ENCODE measurements at places on chromosomes 2 and 18. TPM values are rescaled to one million over a fixed set of nuclear protein-coding genes. Genes with fewer than 3 reads are reported as not detected.

NOSTRIN gene
- 2.9 TPM for total RNA-seq

ARHGAP25 gene
- 1.2 TPM for total RNA-seq

EFEMP1 gene
- 7.3 TPM for total RNA-seq

LINC00305 gene
- total RNA-seq, result not detected

- no peak for DNase-seq
These were observed 21.7 kb downstream of the SLC39A6 start for GRCh38 chr18:36107477-36107876.

DNA sequence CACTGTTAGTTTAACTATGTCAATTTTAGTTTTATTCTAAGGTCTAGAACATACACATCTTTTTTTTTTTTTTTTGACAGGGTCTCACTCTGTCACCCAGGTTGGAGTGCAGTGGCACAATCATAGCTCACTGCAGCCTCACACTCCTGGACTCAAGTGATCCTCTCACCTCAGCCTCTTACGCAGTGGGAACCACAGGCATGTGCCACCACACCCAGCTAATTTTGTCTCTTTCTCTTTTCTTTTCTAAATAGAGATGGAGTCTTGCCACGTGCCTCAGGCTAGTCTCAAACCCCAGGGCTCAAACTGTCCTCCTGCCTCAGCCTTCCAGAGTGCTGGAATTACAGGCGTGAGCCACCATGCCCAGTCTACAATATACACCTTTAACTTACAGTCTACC is 69.5 kb upstream of the CHRNA1 start:
- no peak for DNase-seq

DNA sequence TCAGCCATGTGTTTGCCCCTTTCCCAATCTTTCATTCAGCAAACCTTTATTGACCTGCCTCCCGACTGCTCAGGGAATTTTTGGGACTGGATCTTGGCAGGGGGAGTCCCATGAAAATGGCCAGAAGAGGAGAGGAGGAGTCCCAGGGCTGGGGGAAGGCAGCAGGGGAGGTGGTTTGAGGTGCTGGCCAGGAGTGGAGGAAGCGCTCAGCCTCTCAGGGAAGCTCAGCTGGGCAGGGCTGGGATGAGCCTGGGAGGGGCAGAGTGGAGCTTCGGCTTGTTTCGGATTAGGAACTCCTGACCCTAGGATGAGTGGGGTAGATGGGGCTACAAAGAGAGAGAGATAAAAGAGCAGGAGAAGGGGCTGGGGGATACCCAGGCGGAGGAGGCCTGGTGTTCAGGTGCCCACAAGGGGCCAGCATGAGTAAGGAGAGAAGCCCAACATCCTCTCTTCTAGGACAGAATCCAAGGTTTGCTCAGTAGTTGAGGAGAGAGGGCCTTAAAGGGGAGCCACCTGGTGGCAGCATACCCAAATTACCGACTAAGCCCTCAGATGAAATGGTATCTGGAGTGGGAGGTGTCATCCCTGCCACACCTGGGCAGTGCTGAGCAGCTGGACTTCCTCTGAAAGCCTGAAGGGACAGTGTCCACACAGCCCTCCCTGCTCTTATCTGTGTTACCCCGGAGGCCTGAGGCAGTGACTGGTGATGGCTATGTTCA is 91.1 kb downstream of the INHBB start:
- DNase-seq, result no peak

DNA sequence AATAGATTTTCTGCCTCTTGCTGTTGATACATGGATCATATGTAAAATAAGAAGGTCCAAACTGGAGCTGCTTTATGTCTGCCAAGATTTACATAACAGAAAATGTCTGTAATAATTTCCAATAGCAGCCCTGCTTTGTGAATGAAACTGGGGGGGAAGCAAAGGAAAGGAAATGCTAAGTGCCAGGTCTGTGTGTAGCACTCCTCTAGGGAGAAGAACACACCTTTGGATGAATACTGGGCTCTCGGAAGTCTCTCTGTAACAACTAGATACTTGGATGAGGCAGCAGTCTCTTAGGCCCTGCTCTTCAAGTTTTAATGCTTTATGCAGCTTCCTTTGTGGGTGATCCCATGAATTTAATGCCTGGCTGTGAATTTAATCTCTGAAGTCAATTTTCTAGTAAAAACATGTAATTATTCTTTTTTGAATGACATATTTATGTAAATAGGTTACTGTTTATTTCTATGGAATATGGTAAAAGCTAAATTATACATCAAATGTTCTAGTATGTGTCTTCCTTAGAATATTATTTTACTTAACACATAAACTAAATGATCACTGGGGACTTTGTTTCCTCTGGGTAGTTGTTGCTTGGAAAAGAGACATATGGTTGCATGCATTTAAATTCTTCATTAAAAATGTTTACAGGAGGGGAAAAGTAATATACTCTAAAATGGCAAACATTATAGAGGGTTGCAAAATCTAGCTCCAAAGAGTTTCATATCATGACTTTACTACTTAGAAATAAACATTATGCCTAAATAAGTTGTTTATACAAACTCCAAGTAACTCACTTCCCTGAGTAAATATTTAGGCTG is 336.6 kb upstream of the CWC22 start:
- no peak for DNase-seq

DNA sequence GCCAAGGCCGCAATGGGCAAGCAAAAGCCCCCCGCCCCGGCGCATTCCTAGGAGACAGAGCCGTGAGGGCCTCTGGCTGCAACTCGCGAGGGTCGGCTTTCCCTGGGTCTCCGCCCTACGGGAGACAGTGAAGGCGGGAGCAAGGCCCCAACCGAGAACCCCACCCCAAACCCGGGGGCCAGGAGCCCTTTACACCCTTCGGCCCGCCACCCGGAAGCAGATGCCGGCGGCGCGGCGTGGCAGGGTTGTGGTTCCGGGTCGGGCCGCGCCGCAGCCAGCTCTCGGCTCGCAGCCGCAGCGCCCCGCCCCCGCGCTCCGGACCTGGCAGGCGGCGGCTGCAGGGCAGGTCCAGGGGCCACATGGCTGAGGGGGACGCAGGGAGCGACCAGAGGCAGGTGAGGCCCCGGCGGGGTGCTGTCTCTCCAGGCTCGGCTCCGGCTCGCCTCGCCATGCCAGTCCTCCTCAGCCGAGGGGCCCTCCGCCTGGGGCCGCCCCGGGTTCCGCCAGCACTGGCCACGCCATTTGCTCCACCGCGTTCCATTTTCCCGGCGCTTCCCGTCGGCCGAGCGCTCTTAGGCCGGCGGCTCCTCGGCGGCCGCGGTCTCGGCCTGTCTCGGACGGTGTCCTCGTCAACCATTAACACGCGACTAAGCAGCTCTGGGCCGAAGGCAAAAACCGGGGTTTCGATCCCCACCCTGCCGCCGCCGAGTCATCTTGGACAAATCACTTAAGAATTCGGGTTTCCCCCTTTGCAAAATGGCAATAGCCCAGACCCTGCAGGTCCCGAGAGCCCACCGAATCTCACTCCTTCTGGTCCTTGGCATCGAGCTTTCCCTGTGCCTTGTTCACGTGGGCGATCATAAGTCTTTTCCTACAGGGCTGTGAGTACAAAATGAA is at the start of gene IMPACT:
TSS of gene IMPACT (plus strand) at position 273 of the 897 bp plus-strand sequence. CDS start at position 360, 87 bp downstream.
- peak; percentile 88 for DNase-seq

- no peak for DNase-seq
These were observed 122.2 kb downstream of the DSC3 start for GRCh38 chr18:30920351-30920750.

DNA sequence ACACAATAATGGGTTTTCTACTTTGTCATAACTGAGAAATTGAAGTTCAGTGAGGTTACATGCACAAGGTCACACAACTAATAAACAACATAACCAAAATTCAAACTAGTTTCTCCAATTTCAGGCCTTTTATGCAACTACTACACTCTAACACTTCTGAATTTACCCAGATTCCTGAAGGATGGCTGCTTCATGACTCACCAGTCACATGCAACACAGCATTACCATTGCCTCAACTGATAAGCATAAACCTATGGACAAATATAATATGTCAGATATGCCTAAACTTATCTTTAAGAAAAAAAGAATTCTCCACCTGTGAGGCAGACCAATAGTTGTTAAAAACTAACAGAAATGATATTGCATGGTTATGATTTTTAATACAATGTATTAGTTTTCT is 586.5 kb upstream of the SLC8A1 start:
- DNase-seq, result no peak

USP14 gene
- 27.3 TPM for total RNA-seq

DNA sequence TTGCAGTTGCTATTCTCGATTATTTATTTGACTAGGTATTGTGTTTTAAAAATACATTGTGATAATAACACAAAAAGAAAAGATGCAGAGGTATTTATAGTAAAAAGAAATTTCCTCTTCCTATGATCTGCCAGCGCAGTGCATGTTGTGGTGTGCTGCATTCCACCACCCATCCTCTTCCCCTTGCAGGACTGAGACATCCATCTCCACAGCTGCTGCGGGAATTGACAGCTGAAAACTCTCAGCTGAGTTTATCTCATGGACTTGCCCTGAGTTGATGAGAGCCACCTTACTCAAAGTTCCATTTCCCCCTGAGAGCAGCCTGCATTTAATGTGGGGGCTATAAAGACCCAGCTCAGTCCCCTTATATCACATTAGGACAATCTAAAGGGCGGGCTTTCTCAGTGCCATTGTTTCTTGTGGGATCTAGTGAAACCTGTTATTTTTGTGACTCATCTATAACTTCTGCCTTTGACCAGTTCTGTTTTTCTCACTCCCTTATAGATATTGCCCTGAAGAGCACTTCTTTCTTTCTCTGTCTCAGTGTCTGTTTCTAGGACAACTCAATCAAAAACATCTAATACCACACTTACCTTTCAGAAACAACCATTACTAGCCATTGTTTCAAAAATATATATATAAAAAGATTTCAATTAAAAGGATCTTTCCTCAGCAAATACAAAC is 698.5 kb downstream of the NR4A2 start:
- no peak for DNase-seq

DNA sequence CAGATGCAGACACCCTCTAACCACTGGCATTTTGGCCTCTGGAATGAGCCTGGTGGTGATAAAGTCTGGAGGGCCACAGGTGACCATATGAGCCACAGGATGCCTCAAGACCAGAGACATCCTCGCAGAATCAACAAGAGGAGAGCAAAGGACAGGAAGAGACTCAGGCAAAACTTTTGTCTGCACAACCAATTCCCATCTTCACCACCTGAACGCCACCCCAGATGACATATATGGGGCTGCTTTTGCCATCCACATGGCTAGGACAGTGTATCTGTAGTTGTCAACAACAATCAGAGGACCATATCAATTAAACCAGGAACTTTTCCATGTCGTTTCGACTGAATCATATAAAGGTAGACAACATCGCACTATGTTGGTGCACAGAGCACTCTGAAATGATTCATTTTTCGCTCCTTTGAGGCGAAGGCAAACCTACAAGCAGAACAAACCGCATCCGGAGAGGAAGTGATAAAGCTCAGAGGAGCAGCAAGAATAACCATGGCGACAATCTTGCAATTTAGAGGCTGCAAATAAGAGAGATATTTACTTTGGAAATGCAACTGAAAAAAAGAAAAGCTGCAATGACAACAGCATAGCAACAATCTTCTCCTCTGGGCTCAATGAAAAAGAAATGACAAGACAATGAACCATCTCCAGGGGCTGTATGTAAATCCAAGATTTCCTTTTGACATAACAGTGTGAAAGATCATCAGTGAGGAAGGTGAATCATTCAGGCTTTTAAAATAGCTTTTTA is 204.5 kb downstream of the ARL4C start:
- no peak for DNase-seq

GRCh38 chr2:229679393-229680125 is 34.8 kb downstream of the DNER start:
- no peak for DNase-seq

- DNase-seq, result no peak
These were observed 113.5 kb upstream of the RAB6C start for GRCh38 chr2:129865976-129866375.

- no peak for DNase-seq
These were observed 211.8 kb downstream of the LTBP1 start for GRCh38 chr2:33158482-33159003.

C1GALT1C1L gene
- total RNA-seq, result under 0.01 TPM

GRCh38 chr2:30527859-30528258 is 80.8 kb downstream of the LCLAT1 start:
- no peak for DNase-seq

DNA sequence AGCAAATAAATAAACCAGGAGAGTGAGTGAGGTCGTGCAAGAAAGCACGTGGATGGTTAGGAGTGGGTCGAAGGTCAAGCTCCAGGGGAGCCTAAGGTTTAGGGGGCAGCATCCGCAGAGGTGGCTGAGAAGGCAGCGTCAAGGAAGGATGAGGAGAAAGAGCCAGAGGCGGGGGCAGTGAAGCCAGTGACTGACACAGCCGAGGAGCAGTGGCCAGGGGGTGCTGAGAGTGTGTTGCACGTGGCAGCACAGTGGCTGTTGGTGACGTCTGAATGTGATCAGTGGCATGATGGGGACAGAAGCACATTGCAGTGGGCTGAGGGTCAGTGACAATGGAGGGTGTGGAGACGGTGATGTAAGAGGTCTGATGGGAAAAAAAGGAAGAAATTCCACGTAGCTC is 13.7 kb upstream of the FHL2 start:
- DNase-seq, result no peak
